ENCODE measurements at places on chromosomes 7 and 10.

DNA sequence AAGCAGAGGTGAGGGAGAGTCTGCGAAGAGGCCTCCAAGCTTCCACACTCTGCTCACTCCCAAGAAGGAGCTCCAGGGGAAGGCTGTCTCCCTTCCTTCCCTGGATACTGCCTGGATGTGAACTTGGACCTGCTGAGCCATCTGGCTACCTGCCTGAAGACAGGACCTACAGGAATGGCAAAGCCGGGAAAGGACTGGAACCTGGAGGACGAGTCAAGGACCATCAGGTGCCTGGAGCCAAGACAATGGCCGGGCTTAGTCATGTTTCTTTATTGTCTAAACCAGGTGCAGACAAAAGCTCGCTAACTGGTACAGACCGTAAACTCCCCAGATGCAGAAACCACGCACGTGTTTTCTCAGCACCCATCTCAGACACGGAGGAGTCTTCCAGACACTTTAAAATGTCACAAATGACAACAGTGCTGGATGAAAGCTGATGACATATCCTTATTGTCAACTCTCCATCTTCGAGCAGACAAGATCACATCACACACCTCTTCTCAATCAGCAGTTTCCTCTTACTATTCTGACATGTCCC lies 12.1 kb downstream of the ASB13 start:
- no peak for DNase-seq

GRCh38 chr10:97656777-97657176 lies 16.3 kb downstream of the PI4K2A start:
- DNase-seq: no peak

GRCh38 chr7:3265388-3265787 lies 35.7 kb upstream of the SDK1 start:
- no peak for DNase-seq

DNA sequence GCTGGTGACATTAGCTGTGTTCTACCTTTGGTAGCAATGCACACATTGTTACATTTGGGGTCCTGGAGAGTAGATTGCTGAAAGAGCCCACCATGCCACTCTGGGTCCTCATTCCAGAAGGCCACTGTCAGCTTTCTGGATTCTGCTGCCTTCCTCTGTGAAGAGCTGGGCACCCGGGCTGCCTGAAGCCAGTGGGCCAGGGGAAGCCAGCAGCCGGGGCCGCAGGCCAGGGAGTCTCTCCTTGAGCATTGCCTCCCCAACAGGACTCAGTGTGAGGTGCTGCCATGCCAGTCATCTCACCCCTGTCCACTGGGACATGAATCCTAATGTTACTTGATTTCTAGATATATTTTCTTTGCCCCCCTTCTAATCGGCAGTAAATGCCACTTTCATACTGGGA lies 234.0 kb downstream of the SKAP2 start:
- no peak for DNase-seq

DNA sequence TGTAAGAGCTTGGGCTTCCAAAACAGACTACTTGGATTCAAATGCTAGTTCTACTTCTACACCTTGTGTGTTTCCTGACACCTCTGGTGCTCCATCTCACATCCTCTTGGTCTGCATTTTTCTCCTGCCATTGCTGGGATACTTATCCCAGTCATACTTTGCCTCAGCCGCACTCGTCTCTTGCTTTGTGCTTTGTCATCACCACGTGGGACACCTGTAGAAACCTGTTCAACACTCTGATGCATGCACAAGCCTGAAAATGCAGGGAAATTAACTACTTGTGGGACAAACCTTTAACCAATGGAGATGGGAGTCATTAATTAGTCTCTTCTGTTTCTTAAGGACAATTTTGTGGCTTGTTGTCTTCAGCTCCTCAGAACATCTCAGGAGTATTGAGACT lies 94.2 kb upstream of the PHYHIPL start:
- DNase-seq: no peak

- peak; percentile 79 for DNase-seq
Observed at GRCh38 chr7:5423976-5424748, 528 bp upstream of the TNRC18 start.

DNA sequence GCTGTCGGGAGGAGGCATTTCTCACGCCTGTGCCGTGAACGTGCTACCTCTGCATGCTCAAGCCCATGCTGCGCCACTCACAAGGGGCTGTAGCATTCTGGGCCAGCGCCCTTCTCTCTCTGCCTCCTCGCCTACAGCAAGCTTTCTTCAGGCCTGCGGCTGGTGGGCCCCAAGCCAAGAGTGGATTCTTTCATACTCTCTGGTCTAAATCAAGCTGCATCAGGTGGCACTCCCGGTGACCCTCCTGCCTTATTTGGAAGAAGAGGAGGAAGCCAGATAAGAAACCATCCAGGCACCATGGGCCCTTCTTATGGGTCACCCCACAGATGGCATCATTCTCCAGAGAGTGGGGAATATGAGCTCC lies 86.7 kb upstream of the DUSP5 start:
- DNase-seq: no peak

DNA sequence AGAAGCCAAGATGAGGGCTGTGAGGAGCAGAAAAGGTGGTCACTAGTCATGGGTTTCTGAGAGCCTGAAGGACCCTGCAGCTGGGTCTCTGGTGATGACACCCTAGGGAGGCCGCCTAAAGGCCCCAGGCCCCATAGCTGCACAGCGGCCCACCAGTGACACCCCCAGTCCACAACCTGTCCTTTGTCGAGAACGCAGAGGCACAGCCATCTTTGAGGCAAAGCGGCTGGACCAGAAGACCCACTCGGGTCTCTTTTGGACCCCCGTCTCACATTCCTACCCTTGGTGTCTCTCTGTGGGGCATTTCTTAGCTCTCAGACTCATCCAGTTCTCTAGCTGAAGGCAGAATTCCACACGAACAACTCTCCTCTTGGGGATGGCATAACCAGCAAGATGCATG lies 18.8 kb downstream of the JCAD start:
- no peak for DNase-seq

- no peak for DNase-seq
Observed at GRCh38 chr7:68423356-68423755, 1174.9 kb upstream of the AUTS2 start.

- no peak for DNase-seq
Observed at GRCh38 chr10:7407368-7408290, 3.2 kb downstream of the SFMBT2 start.

GRCh38 chr10:113125612-113126011 lies 175.6 kb downstream of the TCF7L2 start:
- no peak for DNase-seq

GRCh38 chr7:16419859-16420258 lies 1.5 kb downstream of the CRPPA start:
- DNase-seq: no peak

GRCh38 chr10:79236433-79236765 lies 110.9 kb upstream of the PPIF start:
- no peak for DNase-seq

DNA sequence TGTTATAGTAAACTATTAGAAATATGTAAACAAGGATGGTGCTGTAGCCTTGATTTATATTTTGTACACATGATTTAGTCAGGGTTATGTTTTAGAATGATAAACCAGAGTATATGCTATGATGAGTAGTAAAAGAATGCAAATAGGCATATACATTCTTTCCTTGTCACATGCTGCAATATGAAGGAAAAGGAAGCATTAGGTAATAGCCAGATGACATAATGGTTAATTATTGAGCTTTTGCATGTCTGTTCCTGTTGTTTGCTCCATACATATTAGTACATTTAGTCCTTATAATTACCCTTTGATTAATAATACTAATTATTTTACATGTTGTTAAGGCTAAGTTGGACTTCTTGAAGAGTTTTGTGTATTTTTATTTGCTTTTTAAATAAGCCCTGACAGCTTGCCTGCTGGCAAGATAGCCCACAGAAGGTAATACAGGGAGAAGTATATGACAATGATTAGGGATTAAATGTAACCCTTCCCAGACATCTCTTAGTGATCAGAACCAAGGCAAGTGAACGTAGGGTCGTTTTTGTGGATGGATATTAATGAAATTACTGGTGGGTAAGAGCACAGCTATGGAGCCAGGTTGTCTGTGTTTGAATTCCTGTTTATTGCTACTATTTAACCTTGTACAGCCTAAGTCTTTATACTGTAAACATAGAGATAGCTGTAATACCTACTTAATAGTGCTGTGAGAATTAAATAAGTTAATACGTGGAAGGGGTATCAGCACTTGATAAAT lies 68.4 kb downstream of the PHTF2 start:
- DNase-seq: no peak

- DNase-seq: no peak
Observed at GRCh38 chr7:63046612-63047011, 952.0 kb upstream of the ZNF722 start.

DNA sequence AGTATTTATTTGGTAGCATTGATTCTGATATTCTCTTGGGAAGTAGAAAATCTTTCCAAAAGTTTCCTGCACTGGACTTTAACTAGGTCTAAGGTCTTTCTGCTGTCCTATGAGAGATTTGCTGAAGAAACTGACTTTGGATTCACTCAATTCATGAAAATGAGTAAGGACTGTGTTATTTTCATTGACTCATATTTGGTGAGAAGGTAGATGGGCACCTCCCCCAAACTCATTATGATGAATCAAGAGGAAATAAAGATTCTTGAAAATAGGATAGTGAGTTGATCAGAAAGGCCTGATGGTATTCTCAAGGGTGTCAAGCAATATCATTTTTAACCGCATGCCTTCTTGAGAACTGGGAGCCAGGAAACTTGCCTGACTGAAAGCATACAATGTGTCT lies 110.3 kb downstream of the RNF133 start:
- no peak for DNase-seq

GRCh38 chr10:3281941-3282673 lies 109.5 kb upstream of the PITRM1 start:
- no peak for DNase-seq

DNA sequence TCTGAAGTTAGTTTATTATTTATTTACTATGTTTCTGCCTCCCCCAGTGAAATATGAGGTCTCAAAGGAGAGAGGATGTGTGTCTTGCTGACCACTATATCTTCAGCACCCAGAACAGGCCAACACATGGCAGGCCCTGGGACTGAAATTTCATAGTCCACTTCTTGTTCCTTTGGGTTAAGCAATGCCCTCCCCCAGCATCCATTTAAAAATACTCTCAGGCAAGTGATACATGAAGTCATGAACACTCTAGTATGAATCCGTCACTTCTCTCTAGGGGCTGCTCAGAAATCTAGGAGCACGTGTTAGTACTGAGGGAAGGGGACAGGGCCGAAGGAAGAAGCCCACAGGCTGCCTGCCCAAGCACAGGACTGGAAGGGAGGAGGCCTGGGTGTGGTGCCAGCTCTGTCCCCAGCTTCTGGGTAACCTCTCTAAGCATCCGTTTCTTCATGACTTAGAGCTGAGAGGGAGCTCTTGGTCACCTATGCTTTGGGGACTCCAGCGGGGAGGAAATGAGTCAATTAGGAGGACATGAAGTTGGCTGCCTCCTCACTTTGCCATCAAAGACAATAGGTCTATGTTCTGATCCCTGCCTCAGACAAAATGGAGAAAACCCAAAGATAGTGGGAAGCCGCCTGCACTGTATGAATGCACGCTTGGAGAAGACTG lies 119.2 kb downstream of the KCNMA1 start:
- DNase-seq: no peak

DNA sequence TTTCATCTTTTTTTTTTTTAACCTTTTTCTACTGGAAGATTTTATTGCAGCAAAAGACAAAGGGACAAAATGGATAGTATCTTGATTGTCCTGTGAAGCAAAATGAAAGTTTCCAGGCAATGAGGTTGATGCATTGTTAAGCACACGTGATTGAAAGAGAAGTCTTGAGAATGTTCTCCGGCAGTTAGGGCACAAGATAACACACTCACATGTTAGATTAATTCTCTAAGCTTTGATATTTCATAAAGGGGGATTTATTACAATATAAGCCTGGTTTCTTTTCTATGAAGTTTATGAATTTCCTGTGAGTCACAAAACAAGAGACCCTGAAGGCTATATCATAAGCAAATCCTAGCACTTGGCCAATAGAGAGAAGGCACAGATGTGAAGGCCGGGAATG lies 93.4 kb upstream of the ARMC3 start:
- no peak for DNase-seq

- no peak for DNase-seq
Observed at GRCh38 chr10:56881218-56881617, 520.2 kb upstream of the ZWINT start.

GRCh38 chr10:103278537-103278823 lies 1.5 kb downstream of the INA start:
- no peak for DNase-seq

- no peak for DNase-seq
Observed at GRCh38 chr7:82506702-82507101, 63.1 kb upstream of the CACNA2D1 start.

DNA sequence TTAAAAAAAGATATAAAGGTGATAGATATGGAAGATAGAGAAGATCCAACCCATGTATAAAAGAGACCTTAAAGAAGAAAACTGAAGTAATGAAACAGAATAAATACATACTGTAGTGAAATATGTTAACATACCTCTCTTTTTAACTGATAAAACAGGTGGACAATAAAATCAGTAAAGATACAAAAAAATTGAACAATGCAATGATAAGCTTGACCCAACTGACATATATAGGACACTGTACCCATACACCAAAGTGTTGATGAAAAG lies 17.4 kb upstream of the PRF1 start:
- no peak for DNase-seq

DNA sequence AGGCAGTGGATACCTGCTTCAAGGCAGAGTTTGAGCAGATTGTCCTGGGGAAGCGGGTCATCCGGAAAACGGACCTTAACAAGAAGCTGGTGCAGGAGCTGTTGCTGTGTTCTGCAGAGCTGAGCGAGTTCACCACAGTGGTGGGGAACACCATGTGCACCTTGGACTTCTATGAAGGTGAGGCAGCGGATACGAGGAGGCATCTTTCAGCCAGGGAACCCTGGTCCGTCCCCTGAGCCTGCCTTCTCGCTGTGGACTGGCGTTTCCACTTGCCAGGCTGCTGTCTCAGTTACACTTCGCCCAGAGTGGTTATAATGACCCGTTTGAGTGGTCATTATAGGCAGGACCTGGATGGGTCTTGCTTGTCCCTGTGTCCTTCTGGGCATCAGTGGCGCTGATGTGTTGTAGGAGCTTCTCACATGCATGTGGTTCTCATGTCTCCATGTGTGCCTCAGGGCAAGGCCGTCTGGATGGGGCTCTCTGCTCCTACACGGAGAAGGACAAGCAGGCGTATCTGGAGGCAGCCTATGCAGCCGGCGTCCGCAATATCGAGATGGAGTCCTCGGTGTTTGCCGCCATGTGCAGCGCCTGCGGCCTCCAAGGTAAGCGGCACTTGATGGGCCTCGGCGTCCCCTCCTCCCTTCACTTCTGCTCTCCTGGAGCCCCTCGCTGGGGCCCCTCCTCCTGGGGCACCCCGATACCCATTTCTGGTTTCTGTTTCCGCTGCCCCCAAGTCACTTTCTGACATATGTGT lies 18.0 kb downstream of the UPP1 start:
- no peak for DNase-seq

GRCh38 chr10:86226781-86227201 lies 139.8 kb downstream of the GRID1 start:
- DNase-seq: no peak

DNA sequence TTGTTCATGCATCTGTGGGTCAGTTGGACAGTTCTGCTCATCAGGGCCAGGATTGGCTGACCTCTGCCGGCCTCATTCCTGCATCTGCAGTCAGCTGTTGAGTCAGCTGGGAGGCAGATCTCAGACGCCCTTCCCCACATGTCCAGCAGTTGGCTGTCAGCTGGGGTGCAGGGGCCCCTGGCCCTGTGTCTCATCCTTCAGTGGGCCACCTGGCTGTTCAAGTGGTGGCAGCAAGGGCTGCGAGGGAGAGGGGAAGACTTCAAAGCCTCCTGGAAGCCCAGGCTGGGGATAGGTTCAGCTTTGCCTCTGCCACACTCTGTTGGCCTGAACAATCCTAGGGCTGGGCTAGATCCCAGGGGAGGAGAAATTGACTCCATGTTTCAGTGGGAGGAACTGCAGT lies 33.2 kb downstream of the TACR2 start:
- DNase-seq: no peak

- no peak for DNase-seq
Observed at GRCh38 chr7:36838616-36839225, 114.4 kb upstream of the AOAH start.

All from cerebellar nuclear complex (tissue), 1 donor.